ENCODE measurements at places on chromosomes 4 and X.

GRCh38 chr4:158169506-158169905 is 3.3 kb downstream of the GASK1B start:
- no peak for DNase-seq

DNA sequence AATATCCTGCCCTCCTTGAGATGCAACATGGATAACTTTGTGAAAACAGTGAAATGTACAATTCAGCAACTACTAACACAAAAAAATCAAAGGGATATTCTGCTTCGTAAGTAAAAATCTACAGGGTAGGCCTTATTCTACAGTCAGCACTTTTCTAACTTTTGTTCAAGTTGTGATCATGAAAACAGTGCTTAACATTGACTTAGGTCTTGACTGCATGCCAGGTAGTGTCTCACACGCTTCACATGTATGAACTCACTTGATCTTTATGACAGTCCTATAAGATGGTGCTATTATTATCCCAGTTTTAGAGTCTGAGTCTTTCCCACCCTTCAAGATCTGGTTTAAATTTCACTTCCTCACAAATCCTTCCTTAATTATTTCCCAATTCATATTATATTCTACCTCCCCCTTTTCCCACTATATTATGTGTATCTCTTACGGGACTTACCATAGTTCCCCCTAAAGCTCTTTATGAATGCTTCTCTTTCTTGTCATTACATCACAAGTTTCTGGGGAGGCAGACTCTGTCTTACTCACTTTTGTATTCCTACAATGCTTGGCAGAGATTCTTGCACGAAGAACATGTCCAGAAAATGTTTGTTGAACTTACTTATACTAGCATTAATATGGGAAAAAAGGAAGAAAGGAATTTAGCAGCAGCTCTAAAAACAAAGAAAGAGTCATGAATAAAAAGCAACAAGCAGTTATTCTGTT is 179.8 kb downstream of the SCFD2 start:
- no peak for DNase-seq

DNA sequence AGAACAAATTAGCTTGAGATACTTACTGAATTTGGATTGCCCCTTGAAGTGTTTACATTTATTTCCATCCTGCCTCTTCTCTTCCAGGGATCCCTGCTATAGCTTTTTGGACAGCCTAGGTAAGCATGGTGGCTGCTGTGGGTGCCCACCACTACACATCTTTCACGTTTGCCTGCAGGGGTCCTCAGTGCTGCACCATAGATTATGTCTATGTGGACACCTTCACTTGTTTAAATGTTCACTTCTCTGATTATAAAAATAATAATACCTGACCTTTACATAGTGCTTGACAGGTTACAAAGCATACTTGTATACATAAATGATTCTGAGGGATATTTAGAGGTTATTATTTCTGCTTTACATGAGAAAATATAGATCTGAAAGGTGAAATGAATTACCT is 67.9 kb upstream of the SLC4A4 start:
- DNase-seq, result no peak

DNA sequence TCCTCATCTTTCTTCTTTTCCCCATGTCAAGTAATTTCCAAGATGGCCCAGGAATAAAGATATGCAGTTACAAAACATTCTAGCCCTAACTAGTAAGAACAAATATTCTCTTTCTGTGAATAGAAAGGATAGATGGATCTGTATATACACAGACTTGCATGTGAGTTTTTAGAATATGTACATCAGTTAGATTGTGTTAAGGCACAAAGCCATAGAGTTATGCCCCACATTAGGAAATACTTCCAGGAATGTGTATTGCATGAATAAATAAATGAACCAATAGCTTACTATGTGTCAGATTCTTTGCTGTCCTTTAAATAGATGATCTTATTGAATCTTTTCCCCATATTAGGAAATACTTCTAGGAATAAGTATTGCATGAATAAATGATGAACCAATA is 46.0 kb upstream of the TMPRSS11E start:
- no peak for DNase-seq

GRCh38 chrX:39874202-39874816 is 223.4 kb downstream of the BCOR start:
- DNase-seq, result no peak

GRCh38 chr4:110207233-110207632 is 8.8 kb upstream of the ELOVL6 start:
- no peak for DNase-seq
